ENCODE measurements at places on chromosomes 1 and 21.

DNA sequence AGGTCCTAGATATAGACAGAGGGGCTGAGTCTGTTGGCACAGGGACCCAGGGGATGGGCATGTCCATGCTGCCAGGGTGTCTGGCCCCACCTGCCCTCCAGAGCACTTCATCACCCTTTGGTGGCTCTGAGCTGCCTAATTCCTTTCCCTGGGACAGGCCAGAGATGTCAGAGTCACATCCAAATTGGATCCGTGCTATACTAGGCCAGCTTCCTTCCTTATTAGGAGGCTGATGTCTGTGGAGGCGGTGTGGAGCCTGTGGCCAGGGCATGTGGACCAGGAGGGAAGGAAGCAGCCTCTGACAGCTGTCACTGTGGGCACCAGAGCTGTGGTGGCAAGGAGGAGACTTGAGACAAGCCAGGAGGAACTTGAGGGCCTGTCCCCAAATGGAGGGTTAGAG, 77.7 kb upstream of the TMEM51 start:
- no peak for DNase-seq

GRCh38 chr21:43894206-43894577, 29.2 kb downstream of the AGPAT3 start:
- no peak for DNase-seq

GRCh38 chr1:192810253-192810880, 1.5 kb downstream of the RGS2 start:
- no peak for DNase-seq

DNA sequence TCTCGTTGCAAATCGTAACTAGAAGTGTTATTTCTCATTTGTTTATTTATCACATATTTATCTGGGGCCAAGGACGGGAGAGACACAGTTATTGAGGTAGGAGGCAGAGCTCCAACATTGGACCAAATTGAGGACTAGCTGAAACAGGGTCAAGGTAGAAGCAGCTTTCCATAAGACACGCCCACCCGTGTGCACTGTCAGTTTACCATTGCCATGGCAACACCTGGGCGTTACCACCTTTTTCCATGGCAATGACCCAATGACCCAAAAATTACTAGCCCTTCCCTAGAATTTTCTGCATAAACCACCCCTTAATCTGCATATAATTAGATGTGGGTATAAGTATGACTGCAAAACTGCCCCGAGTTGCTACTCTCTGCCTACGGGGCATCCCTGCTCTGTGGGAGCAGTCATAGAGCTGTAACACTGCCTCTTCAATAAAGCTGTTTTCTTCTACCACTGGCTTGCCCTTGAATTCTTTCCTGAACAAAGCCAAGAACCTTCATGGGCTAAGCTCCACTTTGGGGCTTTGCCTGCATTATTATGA, 72.7 kb downstream of the FBXO2 start:
- DNase-seq: no peak

DNA sequence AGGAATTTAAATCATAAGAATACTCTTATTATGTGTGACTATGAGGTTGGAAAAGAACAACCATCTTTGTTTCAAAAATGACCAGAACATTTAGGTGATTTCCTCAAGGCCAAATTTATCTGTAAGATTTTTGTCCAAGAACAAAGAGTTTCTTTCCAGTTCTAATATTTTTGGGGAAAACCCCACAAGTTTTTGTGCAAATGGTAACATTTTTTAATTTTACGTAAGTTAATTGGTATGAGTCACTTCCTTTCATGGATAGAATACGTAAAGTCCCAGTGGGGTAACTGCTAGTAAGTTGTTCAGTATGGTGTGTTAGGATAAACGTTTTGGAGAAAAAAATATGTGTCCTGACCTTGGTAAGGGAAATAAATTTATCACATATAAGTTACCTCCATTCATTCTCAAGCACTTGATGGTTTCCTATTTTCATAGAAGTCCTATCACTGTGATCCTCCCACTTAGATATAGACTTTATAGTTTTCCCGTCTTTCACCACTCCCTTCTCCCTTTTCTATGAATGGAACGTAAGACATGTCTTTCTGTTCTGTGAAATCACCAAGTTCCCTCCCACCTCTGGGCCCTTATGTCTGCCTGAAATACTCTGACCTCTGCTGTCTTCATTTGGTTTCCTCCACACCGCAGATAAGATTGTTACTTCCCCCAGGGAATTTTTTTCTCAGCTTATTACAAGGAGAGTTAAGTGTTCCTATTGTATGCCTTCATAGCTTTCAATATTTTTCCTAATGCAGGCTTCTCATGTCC, 34.9 kb upstream of the TSNAX start:
- no peak for DNase-seq

DNA sequence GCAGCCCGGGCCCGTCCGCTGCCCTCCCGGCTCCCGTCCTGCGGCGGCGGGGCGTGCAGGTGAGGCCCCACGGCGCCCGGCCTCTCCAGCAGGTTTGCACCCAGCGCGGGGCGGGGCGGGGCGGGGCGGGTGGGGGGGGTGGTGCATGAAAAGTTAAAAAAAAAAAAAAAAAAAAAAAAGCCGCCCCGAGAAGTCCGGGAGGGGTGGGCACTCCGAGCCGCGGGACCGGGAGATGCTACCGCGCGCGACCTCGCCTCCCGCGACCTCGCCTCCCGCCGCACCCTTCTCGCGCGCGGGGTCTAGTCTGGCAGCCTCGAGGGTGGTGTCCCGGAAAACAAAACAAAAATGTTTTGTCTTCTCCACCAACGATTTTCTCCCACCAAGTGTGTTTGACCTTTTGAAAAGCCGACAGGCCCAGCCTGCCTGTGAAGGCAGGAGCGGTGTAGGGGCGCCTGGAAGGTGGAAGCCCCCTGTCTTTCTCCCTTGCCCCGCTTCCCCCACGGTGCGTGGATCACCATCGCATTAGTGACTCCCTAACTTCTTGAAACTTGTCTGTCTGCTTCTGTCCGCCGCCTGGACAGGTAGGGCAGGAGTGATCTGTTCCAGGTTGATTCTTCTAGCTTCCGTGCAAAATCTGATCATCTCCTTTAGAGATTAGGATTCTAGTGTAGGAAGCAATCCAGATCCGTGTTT, 569 bp downstream of the RCAN3 start:
- DNase-seq: peak; percentile 70

- DNase-seq: no peak
These were observed 178.6 kb upstream of the HMGB4 start for GRCh38 chr1:33685256-33685655.

DNA sequence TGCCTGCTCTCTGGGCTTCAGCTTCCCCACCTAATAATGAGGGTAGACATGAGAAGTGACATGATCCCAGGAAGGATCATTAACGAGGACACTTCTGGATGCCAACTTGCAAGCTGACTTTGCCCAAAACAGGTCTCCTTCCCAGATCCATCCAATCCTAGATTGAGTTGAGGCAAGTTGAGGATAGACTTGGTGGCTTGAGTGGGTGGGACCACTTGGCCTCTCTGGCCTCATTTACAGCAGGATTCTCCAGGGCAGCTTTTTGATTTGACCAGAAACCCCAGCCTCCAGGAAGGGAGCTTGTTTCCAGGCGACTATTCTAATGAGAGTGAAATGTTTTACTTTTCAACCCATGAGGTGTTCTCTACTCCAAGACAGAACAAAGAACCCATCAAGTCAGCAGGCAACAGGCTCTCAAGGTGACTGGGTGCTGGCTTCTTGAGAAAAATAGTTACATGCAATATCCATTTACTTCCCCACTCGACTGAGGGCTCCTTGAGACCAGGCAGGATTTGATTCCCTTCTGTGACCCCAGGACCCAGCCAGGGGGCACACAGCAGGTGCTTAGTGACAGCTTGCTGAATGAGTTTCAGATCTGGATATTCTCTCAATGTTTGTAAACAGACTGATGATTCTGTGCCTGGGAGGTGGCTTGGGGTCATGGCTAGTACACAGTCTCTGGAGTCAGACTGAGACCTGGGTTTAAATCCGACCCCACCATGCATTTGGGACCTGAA, 128.2 kb downstream of the DMRTB1 start:
- no peak for DNase-seq

GRCh38 chr1:222880587-222880986, 65.7 kb downstream of the DISP1 start:
- DNase-seq: peak; percentile 39

- DNase-seq: no peak
These were observed 24.8 kb upstream of the MYOCOS start for GRCh38 chr1:171597203-171597602.

DNA sequence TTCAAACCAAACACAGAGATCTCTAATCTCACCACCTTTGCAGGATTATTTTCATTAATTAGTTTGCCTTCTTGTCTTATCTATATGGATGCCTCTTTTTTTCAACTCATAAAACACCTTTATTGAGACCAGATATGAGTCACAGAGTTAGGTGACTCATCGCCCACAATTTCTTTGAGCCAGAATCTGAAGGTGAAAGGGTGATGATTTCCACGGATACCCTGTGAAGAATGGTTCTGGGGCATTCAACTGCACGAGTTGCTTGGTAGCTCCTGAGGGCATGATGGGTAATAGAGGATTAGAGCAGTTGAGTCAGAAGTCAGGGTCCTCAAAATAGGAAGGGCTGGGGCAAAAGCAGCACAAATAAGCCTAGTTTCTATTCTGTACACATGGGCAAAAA, 128.2 kb downstream of the TBX19 start:
- DNase-seq: peak; percentile 56
